ENCODE measurements at places on chromosomes 7 and 10. TPM values are rescaled to one million over a fixed set of nuclear protein-coding genes. Genes with fewer than 3 reads are reported as not detected.

DNA sequence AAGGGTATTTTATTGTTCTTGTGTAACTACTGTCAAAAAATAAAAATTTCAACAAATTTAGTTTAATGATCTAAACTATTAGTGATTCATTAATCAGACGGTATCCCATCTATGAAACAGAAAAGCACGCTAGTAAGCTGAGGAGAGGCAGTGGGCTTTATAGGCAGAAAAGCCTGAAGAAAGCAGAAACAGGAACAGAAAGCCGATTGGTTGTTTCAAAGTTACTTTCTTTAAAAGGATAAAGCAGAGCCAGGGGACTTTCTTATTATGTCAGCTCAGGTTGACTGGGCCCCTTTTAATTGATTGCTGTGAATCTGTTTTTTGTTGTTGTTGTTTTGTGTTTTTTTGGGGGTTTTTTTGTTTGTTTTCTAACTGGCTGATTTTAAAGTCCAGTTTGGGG is 105.5 kb downstream of the TES start:
- no peaks in the 10 kb centered on the region for H3K36me3 ChIP-seq
- H3K4me1 ChIP-seq: peaks cover 15% of the 10 kb centered on the region
- no peak overlapping the region for H3K4me3 ChIP-seq
- no peak overlapping the region for H3K27ac ChIP-seq

FAM237B gene
- total RNA-seq: not detected

ABCB4 gene
- total RNA-seq: 0.15 TPM

DDX56 gene
- 48.7 TPM for total RNA-seq
